CD4-positive, alpha-beta T cell treated with Interleukin-4 for 1 hour (primary cell): ENCODE measurements at places on chromosomes 7 and 10.

- no peak for DNase-seq
These were observed 58.4 kb downstream of the MET start for GRCh38 chr7:116730097-116731022.

- no peak for DNase-seq
These were observed 27.7 kb upstream of the DNAAF5 start for GRCh38 chr7:698515-699475.

GRCh38 chr10:71613261-71613777, 106.3 kb downstream of the C10orf105 start:
- no peak for DNase-seq

DNA sequence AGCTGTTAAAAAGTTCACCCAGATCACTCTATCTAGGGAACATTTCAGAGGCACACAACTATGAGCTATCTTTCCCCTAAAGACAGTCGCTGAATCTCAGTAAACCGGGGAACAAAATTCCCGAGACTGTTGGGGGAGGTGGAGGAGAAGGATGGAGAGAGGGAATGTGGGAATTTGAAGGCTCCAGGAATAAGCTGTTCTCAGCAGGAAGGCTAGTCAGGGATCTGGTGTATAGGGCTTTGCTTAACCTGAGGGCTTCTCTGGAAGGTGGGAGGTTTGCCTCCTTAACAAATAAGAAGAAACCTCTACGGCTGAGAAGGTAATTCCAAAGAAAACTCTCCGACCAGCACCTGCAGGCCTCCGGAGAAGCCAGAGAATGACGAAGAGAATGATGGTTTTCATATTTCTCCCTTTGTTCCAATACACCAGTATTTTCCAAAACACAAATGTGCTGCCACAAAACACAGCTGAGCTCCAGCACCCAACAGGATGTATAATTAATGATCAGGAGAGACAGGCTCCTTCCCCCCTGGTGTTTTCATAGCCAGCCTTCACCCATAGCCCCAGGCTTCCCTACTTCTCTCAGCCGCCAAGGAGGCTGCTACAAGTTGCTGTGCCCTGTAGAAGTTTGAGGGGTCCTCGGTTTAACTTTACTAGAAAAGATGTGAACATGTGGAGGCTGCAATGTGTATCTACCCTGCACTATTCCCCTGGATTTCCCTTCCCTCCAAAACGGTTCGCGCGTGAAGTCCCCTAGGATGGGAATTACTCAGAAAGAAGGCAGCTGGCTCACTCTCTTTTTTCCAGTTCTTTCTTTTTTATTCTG, 2.0 kb downstream of the KCNMA1 start:
- DNase-seq: no peak

DNA sequence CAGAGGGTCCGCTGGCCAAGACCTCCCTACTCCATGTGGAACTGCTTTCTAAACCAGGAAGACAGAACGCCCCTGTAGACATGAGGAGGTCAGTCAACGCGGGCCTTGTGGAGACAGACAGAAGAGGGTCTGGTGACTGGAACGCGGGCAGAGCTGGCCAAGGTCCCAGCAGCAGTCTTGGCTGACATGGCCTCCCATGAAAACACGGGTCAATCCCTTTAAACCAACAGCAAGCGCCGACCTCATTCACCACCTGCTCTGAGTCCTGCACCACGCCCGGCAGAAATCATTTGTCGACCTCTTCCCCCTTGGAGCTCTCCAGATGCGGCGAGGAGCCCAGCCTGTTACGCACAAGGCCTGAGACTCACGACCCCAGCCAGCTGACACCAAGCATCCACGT, 78.5 kb downstream of the ZRANB1 start:
- DNase-seq: no peak

- DNase-seq: no peak
These were observed 73.7 kb downstream of the EVX1 start for GRCh38 chr7:27316311-27316710.

- DNase-seq: peak; percentile 67
These were observed 169.3 kb upstream of the AKR1E2 start for GRCh38 chr10:4656576-4657194.

DNA sequence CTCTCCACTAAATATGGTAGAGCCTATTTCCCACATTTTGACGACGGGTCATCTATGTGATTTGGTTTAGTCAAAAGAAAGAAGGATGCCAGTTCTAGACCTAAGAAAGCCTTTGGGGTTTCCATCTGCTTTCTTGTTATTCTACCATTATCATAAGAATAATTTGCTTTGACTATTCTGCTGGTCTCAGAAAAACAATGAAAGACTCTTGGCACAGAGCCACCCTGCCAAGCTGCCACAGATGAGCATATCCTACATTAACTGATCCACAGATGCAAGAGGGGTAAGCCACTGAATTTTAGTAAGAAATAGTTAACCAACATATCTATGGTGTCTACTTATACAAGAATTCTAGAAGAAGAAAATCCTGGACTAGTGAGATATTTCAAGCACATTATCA, 158.6 kb upstream of the MAGI2 start:
- no peak for DNase-seq

- no peak for DNase-seq
These were observed 500.2 kb downstream of the GLRX3 start for GRCh38 chr10:130636313-130636930.

GRCh38 chr7:41272664-41273063, 430.2 kb downstream of the INHBA start:
- no peak for DNase-seq
